OCI-LY7 (cell line): ENCODE measurements at places on chromosomes 6 and 20.

DNA sequence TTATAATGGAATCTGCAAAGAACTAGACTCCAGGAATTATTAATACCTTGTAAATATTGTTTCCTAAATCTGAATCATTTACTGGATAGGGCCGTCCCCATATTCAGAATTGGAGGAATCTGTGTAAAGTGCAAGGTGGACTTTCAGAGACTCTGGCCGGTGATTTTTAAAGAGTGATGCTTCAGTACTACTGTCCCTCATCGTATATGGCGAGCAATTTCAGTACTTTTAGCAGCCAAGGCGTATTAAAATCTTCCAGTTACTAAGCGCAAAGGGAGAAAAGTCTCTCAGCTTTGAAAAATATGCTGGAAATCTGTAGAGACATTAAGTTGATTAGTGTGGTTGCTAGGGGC, 483 bp downstream of the SMIM26 start:
- DNase-seq: no peak

DNA sequence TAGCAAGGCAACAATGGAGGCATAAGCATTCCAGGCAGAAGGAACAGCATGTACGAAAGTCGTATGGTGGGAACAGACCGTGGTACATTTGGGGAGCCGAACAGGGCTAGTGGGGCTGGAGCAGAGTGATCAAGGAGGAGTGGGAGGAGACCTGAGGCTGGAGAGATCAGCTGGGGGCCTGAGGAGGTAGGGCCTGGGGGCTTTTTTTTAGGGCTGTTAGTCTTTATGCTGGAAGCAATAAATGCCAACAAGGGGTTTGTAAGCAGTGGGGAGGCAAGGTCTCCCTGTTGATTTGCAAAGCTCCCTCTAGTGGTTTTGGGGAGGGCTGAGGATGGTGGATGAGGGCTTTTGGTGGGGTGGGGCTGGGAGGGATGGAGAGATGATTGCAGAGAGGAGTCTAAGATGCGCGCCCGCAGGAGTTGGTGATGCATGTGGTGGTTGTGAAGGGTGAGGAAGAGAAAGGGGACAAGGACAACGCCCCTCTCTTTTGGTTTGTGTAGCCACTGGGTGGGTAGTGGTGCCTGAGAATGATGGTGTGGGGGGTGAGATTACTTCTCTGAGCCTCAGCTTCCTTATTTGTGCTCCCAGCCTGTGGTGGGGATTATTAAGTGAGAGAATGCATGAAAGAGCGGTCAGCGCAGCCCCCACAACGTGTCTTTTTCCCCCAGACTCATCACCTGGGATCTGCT, 74.1 kb upstream of the TOX2 start:
- DNase-seq: peak; percentile 60

DNA sequence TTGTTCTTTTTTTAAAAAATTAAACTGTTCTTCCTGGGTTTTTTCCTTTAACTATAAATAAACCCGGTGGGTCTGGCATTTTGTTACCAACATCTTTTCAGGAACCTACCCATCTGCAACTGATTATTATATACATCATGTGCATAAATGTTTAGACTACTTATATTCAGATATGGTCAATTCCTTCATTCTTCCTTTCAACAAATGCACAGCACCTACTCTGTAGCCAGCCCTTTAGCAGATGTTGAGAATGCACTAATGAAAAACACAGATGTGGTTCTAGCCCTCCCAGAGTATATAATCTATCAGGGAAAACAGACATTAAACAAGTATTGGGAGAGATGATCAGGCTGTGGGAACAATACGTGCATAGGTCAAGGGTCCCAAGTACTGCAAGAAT, 237.1 kb downstream of the UST start:
- no peak for DNase-seq

DNA sequence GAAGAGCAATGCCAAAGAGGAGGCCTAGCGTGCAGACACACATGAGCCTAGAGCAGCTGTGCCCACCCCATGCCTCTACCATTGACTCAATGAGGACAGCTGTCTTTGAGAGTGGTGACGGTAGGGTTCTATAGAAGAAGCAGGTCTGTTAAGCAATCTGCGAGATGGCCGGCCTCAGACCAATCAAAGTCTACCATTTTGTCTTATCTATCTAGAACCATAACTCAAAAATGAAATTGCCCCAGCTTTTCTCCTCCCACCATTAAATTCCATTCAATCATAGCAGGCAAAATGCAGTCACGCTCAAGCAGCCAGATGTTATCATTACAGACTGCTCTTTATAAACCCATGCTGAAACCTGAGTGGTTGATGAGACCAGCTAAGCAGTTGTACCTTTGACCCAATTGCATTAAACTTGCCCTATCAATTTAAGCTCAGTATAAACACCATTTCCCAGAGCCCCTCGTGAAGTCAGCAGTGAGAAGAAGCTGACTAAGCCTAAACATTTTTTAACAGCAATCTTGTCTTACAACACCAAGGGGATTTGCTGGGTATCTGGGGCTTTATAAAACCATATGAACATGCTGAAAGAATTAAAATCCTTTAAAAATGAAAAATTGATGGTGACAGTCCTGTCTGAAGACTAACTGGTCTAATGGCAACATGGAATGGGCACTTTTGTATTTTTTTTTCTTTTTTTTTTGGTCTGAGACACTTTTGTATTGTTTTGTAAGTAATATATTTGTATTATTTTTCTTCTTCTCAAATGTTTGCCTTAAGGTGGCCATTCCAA, 57.5 kb downstream of the FOXC1 start:
- no peak for DNase-seq

DNA sequence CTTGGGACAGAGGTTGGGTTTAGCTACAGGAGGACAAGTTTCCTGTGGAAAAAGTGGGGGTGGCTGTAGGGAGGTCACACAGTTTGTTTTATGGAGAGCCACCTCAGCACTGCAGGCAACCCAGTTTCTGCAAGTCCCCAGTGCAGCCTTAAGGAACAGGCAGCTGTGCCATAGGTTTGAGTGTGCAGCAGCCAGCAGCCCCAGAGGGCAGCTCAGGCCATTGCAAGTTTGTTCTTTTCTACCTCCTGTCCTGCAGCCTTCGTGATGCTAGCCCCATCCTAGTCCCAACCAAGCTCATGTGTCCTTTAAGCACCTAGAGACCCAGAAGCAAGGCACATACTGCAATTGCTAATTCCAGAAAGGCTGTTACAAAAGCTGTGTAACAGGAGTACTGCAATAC, 58.8 kb downstream of the ZBTB9 start:
- DNase-seq: no peak

- DNase-seq: no peak
Observed at GRCh38 chr6:118012944-118013343, 105.9 kb downstream of the SLC35F1 start.

DNA sequence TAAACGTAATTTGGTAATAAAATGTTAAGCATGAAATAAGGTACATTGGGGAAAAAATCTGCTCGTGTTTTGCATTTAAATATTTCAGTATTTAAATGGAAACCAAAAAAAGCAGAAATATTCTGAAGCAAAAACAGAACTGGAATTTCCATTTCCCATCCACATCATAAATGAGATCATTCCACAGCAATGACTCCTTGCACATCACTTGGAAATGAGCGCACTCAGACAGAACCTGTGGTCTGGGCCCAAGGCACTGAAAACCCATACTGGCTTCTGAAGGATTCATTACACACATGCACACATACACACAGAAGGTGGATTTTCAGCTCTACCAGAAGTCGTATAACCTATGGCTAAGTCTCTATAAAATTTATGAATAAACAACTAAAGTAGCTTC, 174.8 kb downstream of the IBTK start:
- DNase-seq: no peak

- no peak for DNase-seq
Observed at GRCh38 chr6:169640351-169640852, 61.4 kb downstream of the WDR27 start.

DNA sequence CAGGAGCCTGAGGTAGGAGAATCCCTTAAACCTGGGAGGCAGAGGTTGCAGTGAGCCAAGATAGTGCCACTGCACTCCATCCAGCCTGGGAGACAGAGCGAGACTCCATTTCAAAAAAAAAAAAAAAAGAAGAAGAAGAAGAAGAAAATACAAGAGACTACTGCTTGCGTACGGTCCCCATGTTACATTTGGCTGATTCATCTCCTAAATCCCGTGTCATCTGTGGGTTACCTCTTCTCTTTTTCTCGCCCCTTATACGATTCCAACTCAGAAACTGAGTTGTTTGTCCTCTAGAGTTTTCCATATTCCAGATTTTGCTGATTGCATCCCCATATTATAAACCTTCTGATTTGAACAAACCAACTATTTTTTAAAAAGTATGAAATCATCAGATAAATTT, 62.4 kb upstream of the NELFCD start:
- no peak for DNase-seq

GRCh38 chr20:6715401-6715941, 52.0 kb upstream of the BMP2 start:
- DNase-seq: no peak

GRCh38 chr20:37533154-37533715, 5.6 kb upstream of the BLCAP start:
- DNase-seq: no peak

DNA sequence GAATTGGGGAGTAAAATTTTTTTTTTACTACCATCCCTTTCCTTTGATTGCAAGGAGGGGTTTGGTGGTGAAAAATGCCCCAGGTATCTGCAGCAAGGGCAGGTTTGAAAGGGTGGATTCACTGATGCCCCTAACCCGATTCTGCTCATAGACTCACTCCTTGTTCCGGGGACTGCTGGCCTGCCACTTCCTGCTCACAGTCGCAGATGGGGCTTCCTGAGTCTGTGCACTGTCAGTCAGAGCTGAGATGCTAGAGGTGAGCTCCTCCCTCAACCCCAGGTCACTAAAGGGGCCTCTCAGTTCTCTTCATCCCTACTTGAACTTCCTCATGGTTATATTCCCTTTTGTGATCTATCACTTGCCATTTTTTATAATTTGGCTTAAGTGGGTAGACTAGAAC, 357.9 kb downstream of the FARS2 start:
- peak; percentile 69 for DNase-seq

DNA sequence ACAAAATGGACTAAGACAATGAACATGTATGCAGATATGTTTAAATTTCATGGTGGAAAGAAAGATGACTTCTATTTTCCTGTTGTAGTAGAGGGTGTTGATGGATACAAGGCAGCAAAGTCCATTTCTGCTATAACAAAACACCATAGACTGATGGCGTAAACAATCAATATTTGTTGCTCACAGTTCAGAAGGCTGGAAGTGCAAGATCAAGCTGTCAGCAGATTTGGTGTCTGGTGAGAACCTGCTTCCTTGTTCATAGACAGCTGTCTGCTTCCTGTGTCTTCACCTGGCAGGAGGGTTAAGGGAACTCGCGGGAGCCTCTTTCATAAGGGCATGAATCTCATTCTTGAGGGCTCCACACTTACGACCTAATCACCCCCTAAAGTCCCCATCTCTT, 83.0 kb upstream of the ELOVL5 start:
- DNase-seq: no peak

GRCh38 chr6:138480279-138480949, 18.9 kb downstream of the NHSL1 start:
- no peak for DNase-seq

DNA sequence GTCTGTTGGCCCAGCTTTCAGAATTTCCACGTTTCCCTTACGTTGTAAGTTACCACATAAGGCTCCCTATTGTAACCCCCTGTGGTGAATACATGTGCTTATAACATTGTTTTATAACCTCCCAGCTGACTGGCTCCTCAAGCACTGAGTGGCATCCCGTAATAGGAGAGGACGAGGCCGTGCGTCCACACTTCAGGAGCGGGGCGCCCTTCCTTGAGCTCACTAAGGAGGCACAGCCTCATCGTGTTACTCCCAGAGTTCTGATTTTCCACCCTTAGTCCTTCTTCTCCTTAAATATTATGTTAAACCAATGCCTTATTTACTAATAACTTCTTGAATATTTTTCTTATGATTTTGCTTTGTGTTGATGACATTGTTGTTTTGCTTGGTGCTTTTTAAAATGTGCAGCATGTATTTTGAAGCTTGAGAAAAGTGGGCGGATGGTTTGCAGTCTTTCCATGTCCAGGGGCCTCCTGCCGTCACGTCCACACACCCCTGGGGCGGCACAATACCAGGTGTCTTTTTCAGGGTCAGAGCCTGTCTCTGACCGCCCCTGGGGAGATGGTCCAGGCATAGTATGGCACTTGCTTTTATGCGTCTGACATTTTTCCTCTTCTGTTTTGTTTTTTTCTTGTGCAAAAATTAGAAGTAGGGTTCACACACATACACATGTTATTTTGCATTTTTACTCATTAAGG, 181.8 kb downstream of the DLL1 start:
- no peak for DNase-seq

DNA sequence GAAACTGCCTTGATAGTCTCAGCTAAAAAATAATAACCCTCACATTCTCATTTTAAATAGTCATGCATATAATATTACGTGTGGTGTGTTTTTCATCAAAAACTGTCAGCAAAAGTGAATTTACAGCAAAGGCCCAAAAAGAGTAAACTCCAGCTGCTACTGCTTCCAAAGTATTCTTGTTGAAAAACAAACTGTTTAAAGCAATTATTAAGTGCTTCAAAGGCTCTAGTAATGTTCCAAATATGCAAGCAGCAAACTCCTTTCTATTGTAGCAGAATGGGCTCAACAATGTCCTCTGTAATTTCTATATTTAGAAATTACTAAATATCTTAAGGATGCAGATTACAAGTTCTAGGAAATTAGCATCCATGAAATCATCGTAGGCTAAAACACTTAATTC, 280.0 kb upstream of the TBX18 start:
- DNase-seq: no peak

- DNase-seq: no peak
Observed at GRCh38 chr6:134623401-134623800, 305.5 kb upstream of the SGK1 start.

DNA sequence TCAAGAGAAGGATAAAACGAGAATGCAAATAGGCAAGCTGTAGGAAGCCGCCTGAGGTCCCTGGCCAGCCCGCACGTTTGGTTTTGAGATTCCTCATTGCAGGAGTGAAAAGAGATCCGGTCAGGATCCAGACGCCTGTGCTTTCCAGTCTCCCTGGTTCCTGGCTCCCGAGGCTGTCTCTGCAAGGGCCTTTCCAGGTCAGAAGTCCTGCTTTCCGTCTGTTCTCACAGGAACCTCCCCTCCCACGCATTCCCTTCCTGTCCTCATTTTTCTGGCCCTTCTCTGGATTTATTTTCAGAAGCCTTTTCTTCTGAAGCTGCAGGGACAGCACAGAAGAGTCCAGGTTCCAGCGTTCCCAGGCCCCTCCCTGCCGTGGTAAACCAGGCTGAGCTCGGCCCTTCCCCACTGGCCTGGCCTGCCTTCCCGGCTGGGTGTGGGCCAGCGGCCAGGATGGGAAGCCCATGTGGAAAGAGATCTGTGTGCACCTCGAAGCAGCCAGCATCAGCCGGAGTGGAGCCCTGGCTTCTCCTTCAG, 54.0 kb downstream of the TMEM242 start:
- no peak for DNase-seq

- DNase-seq: no peak
Observed at GRCh38 chr6:30806581-30807183, 62.3 kb upstream of the IER3 start.

- DNase-seq: no peak
Observed at GRCh38 chr6:466564-466963, 75.0 kb downstream of the IRF4 start.

- peak; percentile 96 for DNase-seq
Observed at GRCh38 chr6:107618672-107619071, 128.8 kb downstream of the SOBP start.

- no peak for DNase-seq
Observed at GRCh38 chr6:149860834-149861602, 3.1 kb downstream of the LRP11 start.
